ENCODE measurements at places on chromosomes 16 and 17.

DNA sequence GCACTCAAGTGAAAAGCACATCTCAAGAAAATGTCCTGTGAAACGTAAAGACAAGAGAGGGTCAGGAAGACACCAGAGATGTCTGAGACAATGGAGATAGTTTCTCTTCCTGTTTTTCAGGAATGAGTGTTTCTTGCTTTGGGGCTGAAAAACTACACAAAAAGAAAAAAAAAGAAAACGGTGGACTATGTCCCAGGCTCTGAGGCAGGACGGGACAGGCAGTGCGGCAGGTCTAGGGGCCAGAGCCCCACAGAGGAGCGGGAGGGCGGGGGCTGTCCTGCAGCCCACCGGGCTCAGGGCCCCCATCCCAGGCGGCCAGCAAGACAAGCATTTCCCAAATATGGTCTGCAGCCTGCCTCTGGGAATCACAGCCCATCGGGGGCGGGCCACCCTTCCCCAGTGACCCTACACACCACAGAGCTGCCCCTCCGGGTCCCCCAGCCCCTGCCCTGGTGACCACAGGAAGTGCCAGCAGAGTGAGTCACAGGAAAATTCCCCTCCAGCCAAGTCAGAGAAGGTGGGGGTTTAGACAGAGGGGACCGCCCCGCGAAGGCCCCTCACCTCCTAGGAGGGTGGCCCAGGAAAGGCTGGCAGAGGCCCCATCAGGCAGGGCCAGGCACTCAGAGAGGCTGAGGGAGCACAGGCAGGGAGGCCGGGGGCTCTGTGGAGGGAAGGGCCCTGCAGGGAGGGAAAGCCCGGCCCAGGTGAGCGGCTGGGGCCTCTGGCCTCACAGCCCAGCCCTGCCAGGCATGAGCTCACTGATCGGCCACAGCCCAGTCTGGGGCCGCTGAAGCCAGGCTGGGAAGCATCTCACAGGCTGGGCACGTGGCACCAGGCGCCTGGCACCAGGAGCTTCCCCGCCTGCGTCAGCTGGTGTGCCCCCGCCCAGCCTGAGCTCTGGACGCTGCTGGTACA, 6.3 kb downstream of the BCAR1 start:
- DNase-seq: no peak

- no peak for DNase-seq
Measured at GRCh38 chr16:84988328-84989080, 22.8 kb downstream of the ZDHHC7 start.

GRCh38 chr17:21285164-21286065, 904 bp downstream of the MAP2K3 start:
- no peak for DNase-seq

DNA sequence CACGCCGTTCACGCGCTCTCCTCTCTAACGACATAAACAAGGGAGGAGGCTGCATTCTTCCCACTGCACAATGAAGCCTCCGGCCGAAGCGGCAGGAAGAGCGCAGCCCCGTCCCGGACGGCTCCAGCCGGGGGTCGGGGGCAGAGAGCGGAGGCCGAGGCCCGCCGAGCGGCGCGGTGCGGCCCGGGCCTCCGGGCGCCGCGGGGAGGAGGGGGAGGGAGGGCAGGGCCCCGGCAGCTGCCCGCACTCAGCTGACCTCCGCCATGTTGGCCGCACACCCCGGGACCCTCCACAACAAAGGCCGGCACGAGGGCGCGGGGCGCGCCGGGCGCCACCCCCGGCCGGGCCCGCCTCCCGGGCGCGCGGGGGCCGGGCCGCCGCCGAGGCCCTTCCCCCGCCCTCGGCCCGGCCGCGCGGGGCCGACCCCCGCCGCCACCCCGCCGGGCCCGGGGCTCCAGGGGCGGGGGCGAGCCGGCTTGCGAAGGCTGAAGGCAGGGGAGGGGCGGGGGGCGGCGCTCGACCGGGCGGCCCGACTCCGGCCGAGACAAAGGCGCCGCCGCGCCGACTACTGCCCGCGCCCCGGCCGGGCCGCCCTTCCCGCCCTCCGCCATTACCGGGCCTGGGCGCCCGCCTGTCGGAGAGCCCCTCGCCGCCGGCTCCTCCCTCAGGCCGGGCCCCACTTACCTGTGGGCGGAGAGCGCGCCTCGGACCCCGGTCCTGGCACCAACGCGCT, 527 bp downstream of the SIAH1 start:
- DNase-seq: no peak

GRCh38 chr17:61403801-61404662, 4.4 kb downstream of the TBX2 start:
- DNase-seq: no peak

- no peak for DNase-seq
Measured at GRCh38 chr17:61248399-61248798, 151.2 kb upstream of the TBX2 start.

DNA sequence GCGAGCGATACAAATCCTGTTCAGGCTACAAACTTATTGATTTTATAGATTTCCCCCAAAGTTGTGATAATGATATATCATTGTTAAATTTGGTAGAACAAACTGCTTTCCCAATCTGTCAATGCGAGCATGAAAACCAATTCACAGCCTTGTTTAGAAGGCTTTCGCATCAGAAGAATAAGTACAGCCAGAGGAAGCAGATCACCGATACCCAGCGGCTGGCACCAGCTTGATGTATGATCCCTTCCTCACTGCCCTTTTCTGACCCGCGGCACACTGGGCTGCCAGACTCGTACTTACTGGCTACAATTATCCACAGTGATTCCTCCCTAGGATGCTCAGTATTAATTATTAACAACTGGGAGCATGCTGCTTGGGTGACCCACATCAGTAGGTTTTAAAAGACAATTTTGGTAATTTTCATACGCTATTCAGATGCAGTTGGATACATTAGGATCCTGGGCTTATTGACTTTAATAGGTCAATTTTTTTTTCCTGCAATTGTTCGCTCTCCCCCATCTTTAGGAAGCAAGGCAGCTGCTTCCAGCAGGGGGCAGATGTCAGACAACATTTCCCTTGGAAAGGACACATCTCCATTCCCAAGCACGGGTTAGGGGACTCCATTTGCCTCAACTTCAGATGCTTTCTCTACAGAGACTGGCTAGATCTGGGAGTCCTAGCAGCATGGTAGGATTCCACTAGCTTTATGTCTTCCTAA, 582.7 kb upstream of the PSMD7 start:
- DNase-seq: no peak

DNA sequence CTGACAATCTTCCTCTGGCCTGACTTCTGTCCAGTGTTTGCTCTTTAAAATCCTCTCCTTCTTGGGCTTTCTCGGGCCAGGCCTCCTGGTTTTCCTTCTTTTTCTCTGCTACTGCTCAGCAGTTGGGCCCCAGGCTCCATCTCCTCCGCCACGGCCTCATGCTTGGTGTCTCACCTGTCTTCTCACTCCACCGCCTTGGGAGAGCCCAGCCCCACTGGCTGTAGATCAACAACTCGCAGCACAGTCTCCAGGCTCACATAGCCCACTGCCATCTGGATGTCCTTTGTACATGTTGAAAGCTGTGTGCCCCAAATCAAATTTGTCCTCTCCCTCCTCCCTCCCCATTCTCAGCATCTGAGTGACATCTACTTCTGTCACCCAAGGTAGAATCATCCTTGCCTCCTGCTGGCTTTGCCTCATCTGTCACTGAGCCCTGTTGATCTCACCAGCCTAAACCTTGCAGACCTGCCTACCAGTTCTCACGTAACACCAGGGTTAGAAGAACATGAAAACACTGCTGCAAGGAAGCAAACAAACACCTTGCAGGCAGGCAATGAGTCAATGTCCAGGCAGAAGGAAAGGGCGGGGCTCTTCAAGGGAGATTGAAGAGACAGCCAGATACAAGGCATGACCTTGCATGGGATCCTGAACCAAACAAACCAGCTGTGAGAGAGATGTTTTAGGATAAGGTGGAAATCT, 103.2 kb upstream of the SMURF2 start:
- DNase-seq: no peak

DNA sequence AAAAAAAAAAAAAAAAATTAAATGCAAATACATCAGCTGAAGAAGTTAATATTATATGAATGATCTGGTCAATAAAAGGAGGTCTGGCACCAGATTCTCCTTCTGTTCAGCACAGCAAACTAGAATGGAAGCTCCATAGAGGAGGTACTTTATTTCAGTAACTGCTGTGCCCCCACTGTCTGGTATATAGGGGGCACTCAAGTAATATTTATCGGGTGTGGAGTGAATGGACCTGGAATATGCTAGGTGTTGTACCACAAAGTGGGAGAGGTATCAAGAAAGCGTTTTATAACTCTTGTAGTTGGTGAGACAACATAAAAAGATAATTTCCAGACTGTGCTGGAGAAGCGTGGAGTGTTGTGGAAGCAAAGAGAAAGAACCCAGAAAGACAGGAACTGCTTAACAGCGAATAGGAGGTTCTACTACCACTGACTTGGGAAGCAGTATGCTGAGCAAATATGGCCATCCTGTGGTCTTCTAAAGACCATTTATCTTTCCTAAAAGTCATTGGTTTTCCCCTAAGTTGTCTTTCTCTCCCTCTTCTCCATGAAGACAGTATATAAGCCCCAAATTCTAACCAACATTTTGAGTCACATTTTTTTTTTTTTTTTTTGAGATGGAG, 12.2 kb upstream of the PRKCA start:
- no peak for DNase-seq

Data from memory B cell (primary cell).